ENCODE measurements at places on chromosomes 3 and 15. TPM values are rescaled to one million over a fixed set of nuclear protein-coding genes. Genes with fewer than 3 reads are reported as not detected.

GRCh38 chr3:161137260-161137659 is 32.1 kb upstream of the B3GALNT1 start:
- DNase-seq, result no peak

GRCh38 chr3:164018500-164018899 is 1059.8 kb downstream of the SI start:
- DNase-seq, result no peak

GRCh38 chr3:154334973-154335420 is 10.7 kb upstream of the DHX36 start:
- DNase-seq, result peak; percentile 53

DNA sequence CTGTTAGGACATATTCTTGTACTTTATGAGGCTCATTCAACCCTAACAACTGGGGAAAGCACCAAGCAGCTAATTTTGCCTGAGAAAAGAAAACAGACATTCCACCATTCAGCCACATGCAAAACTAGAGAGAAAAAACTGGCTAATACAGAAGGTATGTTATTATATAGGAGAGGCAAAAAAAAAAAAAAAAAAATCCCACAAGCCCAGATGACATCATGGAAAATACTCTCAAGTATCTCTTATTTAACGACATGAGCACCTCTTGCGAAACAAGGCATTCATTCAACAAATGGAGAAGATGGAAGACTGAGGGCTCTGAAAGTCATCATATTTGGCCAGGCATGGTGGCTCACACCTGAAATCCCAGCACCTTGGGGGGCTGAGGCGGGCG is 61.5 kb downstream of the PRICKLE2 start:
- peak; percentile 51 for DNase-seq

Gene BFSP2
- polyA plus RNA-seq, result not detected

DNA sequence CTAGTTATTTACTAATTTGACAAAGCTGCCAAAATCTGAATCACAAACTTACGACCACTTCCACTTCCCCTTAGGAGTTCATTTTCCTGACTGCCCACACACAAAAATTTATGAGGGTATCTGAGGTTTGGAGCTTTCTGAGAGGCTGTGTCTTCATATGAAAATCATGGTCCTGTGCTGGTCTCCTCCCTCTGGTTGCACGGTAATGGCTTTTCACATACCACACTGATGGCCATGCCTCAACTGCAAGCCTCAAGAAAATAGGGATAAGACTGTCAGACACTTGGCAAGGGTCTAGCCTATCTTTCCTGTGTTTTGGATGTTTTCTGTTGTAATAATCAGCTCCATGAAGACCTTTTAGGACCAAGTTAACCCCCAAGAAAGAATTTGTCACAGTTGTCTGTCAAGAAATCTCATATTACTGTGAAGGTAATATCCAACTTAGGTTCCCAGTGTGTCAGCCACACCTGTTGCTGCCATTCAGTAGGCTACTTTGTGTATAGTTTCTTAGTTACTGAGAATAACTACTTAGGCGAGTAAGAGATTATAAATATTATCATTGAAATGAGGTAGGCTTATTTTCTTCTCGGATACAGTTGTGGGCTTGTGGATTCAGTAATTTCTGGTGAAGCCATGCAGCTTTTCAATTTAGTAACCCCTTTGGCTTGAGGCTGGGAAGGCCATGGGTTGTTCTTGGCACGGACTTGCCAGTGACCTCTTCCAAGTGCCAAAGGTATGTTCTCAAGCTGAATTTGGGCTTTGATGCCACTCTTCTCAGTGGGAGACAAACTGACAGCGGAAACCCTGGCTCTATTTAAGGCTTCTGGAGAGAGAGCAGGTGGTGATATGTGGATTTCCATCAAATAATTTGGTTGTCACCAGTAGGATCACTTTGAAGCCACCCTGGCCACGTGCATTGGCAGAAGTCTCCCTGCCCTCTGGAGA is 101.1 kb downstream of the RYR3 start:
- DNase-seq, result no peak

DNA sequence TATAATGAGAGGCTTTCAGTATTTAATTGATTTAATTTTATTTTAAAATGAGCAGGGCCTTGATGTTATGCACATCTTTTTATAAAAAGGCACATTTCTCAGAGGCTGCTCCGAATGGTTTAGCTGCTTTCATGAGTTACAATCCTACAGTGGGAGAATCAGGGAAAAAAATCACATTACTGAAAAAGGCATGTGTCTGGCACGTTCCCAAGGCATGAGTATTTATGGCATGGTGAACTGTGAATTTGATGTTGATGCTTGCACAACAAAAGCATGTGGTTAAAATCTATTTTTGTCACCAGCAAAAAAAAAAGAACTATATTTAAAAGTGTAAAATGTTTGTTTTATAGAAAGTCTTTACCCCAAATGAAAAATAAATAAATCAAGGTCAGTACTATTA is 485.2 kb upstream of the ROBO2 start:
- DNase-seq, result no peak

Gene RAB8B
- polyA plus RNA-seq, result 19.5 TPM

Gene CFAP91
- 0.52 TPM for polyA plus RNA-seq

DNA sequence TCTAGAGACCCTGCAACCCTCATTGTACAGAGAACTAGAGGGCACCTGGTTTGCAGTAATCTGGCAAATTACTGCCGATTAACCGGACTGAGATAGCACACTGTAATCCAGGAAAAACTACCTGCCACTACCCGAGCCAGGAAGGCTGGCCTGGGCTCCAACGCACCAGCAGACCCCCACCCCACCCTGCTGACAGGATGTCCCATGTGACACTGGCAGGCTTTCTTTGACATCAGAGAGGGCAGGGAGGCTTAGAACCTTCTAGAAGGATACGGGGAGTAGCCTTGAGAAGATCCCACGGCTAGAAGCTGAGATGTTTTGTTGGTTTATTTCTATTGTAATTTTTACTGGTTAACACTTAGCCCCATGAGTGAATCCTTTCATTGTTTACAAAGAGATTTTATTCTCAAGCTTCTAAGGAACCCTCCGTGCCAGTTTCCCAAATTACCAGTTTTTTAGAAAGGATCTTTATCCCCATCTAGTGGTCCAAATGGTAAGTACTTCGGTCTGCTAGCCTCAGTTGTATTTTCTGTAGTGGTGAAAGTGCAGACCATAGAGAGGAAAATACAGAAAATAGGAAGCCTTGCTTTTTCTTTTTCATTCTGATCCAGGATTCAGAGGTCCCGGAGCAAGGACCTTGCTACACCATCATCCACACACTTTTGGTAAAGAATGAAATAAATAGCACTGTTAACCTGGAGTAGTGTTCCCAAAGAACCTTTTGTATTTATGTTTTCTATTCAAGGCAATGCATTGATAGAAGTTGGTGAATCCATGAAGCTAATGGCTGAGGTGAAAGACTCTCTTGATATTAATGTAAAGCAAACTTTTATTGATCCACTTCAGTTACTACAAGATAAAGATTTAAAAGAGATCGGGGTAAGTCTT is 81.9 kb upstream of the ADAMTSL3 start:
- DNase-seq, result peak; percentile 29

DNA sequence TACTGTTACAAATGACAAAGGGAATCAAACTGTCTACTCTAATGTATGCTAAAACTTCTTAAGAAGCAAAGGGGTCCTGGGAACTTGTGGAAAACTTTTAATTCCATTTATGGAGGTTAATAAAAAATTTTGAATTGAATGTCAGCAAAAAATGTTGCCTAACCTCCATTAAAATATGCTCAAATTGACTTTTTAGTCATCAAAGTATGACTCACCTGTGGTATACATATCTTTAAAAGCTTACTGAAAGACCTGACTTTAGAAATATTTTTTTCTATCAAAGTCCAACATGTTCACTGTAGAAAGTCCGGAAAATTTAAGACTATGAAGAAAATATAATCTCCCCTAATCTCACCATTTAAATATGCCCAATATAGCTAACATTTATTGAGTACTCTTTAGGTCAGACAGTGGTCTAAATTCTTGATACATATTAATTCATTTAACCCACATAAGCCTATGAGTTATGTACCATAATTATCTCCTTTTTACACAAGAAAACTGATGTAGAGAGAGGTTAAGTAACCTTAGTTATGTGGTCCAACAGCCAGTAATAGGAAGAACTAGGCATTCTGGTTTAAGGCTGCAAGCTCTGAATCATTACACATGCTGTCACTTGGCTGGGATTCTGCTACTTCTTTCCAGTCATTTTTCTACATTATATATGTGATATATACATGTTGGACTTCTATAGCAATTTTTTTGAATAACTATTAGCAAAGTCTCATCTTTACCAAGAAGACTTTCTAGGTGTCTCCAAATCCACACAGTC is 83.6 kb downstream of the PDZRN3 start:
- DNase-seq, result no peak

GRCh38 chr3:47412842-47413520 is 32.2 kb downstream of the PTPN23 start:
- no peak for DNase-seq

- no peak for DNase-seq
Measured at GRCh38 chr3:176375519-176375918, 821.8 kb downstream of the TBL1XR1 start.

DNA sequence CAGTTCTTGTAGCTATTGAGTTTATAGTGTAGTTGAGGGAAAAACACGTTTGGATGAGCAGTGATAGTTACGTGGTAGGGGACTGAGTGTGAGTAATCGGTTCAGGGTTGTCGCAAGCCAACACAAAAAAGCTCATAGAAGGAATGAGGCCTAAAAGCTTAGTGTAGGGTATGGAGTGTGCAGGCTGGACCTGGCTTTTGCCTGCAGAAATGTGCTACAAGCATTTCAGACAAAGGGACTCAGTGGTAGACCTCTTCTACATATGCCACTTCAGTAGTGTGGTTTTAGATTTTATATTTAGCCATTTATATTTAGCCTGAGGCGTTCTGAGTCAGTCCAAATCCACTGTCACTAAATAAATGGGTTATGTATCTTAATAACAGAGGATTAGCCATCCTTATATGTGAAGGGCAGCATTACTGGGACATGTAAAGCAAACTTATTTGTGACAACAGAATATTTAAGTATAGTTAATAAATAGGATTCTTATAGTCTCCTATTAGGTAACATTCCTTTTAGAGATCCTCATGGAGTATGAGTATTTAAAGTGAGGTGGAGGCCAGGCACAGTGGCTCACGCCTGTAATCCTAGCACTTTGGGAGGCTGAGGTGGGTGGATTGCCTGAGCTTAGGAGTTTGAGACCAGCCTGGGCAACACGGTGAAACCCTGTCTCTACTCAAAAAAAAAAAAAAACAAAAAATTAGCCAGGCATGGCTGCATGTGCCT is 21.8 kb downstream of the ATP2C1 start:
- no peak for DNase-seq

DNA sequence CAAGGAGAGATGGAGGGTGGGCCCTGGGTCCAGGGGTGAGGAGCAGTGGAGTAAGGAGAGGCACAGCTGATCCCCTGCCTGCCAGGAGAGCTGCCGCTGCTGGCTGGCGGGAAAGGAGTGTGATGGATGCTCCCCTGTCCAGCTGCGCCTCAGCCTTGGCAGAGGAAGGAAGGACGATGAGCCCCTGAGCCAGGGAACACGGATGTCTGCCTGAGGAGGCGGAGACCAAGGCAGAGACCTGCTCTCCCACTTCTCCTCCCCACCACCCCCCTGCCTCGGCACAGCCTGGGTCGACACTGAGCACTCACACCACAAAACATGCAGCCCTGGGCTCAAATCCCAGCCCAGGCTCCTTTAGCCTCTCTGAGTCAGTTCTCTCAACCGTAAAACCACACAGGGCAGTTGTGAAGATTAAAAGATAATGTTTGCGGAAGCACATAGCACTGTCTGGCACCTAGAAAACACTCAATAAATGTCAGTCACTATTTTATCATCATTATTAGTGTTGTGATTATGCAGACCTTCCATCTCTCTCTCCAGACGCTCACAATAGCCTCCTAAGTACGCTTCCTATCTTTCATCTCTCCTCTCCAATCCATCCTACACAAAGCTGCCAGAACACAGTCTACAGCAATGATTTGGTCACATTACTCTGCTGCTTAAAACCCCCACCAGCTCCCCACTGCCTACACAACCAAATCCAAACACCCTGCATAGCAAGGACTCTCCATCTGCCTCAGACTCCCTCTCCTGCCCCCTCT is 52.2 kb downstream of the SEMA5B start:
- DNase-seq, result no peak

Gene TNNC1
- 2.8 TPM for polyA plus RNA-seq

Gene ANKUB1
- not detected for polyA plus RNA-seq

DNA sequence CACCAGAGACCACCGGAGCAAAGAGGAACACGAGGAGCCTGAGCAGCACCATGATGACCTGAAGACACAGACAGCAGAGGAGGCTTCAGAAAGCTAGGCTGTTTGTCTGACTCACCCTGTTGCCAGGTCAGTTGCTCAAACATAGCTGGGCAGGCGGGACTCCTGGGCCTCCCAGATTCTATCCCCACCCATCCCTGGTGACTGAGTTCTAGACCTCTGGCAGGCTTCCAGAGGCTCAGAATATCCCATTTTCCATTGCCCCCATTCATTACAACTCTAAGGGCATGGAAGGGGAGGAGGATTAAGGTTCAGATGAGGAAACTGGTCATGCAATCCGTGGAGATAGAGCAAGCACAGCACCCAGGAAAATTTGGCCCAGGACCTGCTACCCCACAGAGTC is at the start of gene CDHR4:
Gene CDHR4, minus strand, starts transcription at position 113 of the 400 bp plus-strand sequence. Its CDS starts 61 bp downstream, at position 52.
- peak; percentile 89 for DNase-seq

DNA sequence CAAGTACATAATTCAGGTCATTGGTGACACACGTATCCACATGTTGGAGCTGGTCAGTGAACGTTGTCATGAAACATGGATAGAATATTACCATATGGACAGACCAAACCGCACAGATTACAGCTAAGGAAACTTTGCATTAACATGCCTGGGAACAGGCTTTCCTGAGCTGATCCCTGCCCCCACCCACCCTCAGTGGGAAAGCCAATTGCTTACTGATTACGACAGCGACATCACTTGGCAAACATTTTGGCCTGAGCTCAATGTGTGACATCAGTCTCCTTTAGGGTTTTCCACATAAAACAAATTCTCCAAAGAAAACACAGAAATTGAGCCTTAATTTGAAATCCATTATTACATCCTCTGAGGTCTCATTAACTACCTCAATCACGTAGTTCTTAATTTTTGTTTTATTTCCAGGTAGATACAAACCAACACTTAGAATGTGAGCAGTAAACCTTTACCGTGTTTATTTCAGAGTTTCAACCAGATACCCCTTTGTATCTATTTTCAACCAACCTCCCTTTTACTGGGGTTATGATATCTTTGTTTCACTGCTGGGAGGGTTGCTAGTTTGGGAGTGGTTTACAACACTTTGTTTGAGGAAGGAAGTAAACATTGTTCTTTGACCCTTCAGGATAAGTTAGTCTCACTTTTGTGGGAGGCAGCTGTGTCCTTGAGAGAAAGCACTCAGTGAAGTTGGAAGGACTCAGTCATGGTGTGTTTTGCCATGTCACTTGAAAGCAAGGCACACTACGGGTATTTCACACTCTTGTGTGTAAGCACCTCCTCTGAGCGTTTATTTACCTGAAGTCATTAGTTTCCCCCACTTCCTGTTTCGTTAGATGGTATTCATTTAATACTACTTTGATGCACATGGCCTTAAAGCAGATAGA is 103.1 kb downstream of the CMSS1 start:
- no peak for DNase-seq

DNA sequence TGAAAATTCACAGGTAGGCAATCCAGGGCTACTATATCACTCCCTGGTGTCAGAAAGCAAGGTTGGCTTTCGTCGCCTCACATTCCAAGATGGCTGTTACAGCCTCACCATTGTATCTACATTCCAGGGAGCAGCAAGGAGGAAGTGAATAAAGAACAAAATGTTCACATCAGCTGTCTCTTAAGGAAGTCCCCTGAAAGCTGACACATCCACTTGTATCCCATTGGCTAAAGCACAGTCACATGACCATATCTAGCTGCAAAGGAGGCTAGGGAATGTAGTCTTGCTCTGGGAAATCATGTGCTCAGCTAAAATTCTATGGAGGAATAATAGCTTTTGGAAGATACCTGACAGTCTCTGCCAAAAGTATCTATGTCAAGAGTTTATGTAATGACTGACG is 12.8 kb upstream of the GATA2 start:
- peak; percentile 31 for DNase-seq

All from A549 (cell line).